Activated CD4-positive, alpha-beta T cell treated with anti-CD3 and anti-CD28 coated beads for 36 hours (primary cell): ENCODE measurements at places on chromosomes 1 and 21.
A peak's percentile ranks its signal among the peaks of the same experiment; 100 is the strongest.

- DNase-seq = peak; percentile 72
Observed at GRCh38 chr1:148372731-148373130, 110.4 kb downstream of the PPIAL4G start.

DNA sequence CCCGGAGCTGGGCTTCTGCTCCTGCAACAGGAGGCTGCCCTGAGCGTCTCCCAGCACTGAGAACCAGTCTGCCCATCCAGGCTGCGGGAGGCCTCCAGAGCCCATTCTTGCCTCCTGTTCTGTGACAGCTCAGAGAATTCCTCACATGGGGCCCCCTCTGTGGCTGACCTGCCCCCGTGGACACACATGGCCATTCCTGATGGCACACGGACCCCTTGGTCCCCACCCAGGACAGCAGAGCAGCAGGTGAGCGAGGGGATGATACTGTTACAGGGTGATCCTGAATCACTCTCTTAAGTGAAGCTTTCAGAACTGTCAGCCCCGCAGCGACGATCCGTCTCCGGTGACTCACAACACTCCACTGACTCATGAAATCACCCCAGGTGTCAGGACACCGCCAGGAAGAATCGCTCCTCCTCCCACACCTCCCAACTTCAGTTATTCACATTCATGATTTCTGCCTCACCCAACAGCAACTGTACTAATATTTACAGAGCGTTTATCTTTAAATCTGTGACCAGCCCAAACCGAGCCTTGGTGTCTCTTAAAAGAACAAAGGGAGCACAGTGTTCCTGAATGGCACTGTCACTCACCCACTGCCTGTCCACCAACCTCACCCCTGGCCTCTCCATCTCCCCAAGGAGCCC, 22.5 kb downstream of the CHD5 start:
- peak; percentile 75 for DNase-seq

- DNase-seq = no peak
Observed at GRCh38 chr1:27166351-27166802, 11.5 kb upstream of the SLC9A1 start.

DNA sequence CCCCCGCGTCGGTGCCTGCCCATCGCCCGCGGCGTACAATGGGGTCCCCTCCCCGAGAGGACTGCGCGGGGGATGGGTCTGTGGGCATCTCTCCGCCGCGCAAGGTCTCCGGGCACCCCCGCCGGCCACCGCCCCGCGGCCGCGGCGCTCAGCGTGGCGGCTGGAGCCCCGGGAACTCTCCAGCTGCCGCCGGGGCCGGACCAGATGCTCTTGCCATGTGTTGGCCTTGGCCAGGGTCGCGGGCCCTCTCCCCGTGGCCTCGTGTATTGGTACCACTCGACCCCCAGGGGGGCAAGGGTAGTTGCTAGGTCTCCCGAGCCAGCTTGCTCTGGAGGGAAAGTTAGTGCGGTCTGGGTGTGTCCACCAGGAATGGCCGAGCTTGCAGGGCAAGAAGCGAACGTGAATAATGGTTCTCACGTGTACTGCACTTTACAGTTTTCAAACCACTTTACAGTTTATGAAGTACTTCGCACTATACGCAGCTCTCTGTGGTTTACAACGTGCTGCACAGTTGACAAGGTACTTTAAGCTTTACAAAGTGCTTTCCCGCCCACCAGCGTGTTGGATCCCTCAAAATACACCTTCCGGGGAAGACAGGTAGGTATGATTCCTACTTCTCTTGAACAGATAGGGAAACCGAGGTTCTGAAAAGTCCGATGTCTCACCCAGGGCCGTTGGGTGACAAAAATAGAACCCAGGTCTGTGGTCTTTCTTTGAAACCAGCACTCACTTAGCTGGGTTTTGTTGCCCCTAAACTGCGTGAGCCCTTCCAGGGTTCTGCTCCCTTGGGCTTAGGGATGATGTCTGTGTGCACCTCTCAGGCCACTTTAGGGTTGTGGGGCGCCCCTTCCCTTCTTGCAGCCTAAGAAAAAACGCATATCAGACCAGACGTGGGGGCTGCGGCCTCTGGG, 1.2 kb downstream of the EPHB2 start:
- DNase-seq = no peak

GRCh38 chr1:146035048-146035423, 13.5 kb upstream of the HJV start:
- DNase-seq = no peak

DNA sequence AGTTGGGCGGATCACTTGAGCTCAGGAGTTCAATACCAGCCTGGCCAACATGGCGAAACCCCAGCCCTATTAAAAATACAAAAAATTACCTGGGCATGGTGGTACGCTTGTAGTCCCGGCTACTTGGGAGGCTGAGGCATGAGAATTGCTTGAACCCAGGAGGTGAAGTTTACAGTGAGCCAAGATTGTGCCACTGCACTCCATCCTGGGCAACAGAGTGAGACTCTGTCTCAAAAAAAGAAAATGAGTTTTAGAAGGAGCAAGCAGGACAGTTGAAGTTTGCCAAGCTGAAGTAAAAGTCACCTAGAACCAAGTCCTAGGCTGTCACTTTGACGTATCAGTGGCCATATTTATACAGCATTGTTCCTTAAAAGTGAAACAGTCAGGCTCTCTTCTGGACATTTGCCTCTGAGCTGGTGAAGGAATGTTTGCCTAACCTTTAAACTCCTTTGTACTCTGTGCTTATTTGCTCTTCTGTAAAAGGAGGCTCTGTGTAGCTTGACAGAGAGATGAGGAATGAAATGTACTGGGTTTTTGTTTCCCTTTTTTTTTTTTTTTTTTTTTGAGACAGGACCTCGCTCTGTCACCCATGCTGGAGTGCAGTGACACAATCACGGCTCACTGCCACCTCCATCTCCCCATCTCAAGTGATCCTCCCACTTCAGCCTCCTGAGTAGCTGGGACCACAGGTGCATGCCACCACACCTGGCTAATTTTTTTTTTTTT, 2.8 kb downstream of the RAB4A start:
- no peak for DNase-seq

DNA sequence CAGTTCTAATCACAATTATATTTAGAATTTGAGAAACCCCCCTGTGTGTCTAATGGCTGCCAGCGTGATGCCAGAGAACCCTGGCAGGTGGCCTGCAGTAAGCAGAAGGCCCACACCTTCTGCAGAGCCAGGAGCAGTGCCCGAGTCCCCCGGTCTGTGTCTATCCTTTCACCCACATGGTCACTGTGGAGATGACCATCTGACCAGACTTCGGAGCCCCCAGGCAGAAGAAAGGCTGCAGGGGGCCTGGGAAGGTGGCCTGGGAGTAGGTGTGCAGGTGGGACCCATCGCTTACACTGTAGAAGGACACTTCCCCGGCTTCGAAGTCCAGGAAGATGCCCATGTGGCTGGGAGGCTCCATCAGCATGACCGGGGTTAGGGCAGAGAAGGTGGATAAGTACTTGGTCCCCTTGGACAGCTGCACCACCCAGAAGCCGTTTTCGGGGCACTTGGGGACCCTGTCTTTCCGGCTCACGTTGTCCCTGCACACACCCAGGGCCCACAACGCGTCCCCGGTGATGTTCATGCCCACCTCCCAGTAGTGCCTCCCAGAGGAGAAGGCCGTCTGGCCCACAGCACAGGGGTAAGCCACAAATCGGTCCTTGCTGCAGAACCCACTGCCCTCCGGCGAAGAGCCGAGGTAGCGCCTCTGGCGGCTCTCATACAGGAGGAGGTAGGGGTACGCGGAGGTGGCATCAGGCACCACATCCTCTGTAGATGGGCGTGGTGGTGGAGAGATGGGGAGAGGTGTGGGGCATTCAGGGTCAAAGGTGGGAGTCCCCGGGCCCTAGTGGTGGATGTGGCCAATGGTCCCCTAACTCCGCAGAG, 1.6 kb upstream of the TRIM11 start:
- DNase-seq = no peak

GRCh38 chr1:107530543-107530942, 389.7 kb downstream of the NTNG1 start:
- DNase-seq = no peak

GRCh38 chr1:97365026-97365425, 555.8 kb downstream of the DPYD start:
- DNase-seq = no peak
